Muscle of arm (tissue), 14 donors: ENCODE measurements at places on chromosomes 6 and 20.

DNA sequence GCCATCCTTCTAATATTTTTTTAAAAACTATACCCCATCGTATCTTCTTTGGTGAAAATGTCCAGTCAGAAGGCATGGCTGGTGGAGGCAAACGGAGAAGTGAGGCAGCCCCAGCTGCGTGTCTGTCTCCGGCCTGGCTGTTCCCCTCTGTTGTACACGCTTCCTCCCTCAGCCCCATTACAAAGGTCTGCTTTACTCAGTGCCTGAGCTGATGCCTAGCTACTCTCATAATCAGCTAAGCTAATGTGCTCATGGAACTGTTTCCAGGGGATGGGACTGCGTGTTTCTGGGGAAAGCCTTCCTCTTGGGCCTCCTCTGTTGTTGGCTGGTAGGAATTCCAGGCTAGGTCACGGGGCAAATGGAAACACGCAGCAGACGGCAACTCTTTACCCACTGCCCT lies 67.3 kb downstream of the PPP1R3G start:
- DNase-seq, result no peak

DNA sequence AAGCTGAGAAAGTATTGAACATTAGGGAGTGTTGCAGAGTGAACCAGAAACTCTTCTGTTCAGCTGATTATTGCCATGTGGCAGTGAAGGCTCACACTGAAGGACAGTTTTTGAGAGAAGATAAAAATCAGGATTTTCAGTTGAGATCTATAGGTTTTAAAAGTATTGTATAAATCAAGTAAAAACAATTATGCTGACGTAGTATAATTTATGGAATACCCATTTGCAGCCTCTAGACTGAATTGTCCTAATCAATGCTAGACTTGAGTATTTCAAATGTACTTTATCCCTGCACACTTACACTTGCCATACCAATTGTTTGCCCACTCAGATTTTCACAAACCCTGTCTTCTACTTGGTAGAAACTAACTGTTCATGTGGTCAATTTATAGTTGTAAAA lies 245.8 kb downstream of the FRK start:
- DNase-seq, result no peak

DNA sequence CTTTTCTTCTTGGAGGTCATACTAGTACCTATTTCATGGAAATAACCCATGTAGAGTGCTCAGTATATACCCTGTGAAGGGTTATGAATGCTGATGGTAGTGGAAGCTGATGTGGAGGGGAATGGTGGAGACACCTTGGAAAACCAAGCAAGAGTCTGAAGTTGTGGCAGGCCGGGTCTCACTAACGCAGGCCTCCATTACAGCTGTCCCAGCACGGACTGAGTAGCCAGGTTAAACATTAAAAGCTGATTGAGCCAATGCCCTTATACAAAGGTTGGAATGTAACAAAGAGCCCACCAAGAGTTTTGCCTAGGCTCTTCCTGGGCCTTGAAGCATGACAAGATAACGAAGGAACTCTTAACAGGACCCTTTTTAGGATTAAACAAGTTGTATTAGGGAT lies 2.1 kb upstream of the PCMTD2 start:
- DNase-seq, result no peak

GRCh38 chr6:55023230-55023629 lies 151.1 kb upstream of the HCRTR2 start:
- no peak for DNase-seq

- no peak for DNase-seq
Measured at GRCh38 chr6:145468534-145468933, 266.8 kb downstream of the EPM2A start.

DNA sequence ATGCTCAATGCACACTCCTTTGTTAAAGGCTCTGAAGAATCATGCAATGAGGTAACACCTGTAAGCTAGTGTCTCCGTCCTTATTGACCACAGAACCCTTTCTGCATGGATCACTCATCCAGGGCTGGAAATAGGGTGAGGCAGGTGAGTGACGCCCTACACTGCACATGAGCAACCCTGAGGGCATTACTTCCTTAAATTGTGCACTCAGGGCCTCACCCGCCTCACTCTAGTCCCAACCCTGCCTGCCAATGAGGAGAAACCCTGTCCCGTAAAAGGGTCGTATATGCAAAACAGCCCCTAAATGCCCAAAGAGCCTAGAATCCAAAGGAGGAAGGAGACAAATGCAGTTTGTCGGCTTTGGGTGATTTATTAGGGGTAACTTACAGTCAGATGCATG lies 33.6 kb upstream of the NOP56 start:
- DNase-seq, result no peak

DNA sequence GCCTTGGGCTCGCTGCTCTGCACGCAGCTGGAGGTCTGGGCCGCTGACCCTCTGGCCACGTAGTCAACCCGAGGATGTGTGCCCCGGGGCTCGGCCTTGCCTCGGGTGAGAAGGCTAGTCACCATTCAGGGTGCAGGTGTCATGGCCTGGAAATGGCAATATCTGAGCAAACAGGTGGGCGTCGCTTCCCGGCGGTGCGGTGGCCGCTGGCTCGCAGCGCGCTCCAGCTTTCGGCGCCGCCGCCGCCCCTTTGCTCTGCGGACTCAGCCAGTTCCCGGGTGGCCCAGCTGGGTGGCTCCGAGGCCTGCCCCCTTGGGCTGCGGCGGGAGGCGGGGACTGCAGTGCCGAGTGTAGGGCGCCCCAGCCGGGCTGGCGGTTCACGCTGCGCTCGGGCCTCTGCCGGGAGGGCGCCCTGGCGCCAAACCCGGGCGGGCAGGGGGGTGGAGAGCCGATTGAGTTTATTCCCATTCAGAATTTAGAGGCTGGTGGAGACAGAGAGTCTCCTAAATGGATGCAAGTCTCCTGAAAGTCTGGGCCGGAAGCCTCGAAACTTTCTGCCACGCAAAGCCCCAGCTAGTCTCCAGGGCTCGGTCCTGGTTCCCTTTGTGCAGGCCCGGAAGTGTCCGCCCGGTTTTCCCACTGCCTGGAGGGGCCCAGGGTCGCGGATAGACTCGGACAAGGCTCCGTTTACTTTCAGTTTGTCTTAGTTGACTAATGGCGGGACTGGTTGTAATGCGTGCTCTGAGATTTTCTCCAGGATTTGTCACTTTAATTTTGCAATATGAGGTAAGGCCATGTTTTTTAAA lies 11.3 kb upstream of the TFAP2A start:
- no peak for DNase-seq
